Right hindlimb (tissue), 1 donor: ENCODE measurements at places on chromosomes 3 and 15.

- DNase-seq, result peak; percentile 87
Measured at GRCh38 chr3:9036404-9037131, 73.3 kb upstream of the RAD18 start.

DNA sequence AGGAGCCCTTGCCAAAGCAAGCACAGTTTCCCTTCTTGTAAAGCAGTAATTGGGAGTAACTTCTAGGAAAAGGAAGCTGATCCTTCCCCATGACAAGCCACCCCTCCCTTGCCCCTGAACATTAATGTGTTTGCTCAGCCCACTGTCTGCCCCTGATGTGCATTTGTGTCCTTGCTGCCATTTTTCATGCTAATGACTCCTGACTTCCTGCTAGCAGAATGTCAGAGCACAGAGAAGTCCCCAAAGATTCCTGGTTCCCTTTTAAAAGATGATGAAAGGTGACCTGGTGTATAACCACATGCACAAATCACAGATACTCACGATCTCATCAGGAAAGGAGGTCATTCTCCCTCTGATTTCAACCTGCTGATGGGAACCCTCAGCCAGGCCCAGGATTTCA is 44.2 kb upstream of the WNT5A start:
- no peak for DNase-seq

- DNase-seq, result no peak
Measured at GRCh38 chr15:76298986-76299385, 12.3 kb downstream of the ETFA start.

- no peak for DNase-seq
Measured at GRCh38 chr3:177776661-177777101, 579.4 kb upstream of the TBL1XR1 start.

- no peak for DNase-seq
Measured at GRCh38 chr15:59686389-59686788, 2.7 kb downstream of the BNIP2 start.
